ENCODE measurements at places on chromosomes 3 and 15.
A peak's percentile ranks its signal among the peaks of the same experiment; 100 is the strongest.

DNA sequence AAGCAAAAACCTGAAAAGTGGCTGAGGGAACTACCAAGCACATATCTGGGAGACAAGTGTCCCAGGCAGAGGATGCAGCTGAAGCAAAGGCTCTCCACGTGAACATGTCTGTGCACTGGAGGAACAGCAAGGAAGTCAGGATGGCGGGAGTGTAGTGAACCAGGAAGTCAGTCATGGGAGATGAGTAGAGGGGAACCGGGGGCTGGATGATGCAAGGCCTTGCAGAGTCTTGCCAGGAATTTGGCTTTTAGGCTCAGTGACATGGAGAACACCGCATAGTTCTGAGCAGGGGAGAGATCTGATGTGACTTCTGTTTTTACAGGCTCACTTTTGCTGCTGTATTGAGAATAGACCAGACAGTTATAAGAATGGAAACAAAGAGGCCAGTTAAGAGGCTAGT, 19.0 kb downstream of the C2CD4A start:
- DNase-seq: no peak

DNA sequence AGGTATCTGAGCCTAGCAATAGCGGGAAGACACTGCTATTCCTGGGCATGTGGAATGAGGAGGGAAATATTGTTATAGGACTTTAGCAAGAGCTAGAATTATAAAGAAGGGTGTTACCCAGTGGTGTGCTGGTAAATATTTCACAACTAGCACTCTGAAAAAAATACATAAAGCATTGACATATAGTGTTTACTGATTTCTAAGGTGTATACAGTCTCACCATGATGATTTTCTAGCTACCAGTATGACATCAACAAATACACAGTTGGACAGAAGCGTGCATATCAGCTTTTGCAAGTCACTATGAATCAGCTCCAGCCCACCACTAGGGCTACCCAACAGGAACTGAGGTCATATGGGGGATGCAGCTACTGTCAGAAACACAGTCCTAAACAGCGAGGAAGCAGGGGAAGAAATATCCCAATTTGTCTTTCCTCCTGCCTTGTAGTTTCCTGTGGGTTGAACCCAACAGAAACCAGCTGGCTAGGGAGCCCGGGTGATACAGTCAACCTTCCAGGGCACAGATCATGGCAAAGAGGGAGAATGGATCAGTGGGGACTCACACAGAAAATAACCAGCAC, 39.6 kb downstream of the HGD start:
- DNase-seq: no peak

DNA sequence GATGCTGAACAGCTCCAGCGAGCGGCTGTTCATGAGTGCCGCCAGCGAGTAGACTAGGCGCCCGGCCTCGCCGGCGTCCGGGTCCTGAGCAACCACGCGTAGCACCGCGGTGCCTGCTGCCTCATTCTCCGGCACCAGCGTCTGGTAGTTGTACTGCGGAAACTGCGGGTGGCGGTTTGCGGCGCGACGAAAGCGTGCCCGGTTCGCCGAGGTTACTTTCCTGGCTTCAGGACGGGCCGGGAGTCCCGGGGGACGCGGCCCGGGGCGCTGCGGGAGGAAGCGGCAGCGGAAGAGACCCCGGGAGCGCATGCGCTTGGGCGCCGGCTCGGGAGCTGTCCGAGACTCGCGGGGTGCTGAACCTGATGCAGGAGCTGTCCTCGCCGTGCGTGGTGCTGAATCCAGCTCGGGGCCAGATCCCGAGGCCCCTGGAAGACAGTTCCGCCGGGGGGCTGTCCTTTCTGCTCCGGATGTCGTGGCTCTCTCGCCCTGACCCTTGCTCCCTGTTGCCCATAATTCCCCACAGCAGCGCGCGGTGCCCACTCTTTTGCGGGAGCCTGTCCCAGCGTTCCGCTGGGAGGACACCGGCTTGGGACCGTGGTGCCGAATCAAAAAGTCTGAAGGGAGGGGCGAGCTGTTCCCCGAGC, 1.1 kb downstream of the CELSR3 start:
- peak; percentile 60 for DNase-seq

GRCh38 chr3:148759430-148759829, 61.7 kb downstream of the AGTR1 start:
- DNase-seq: no peak

- no peak for DNase-seq
These were observed 104.4 kb downstream of the TMCO5A start for GRCh38 chr15:38038659-38039442.

- no peak for DNase-seq
These were observed 149.4 kb downstream of the SHOX2 start for GRCh38 chr3:157956850-157957249.

- no peak for DNase-seq
These were observed 16.6 kb upstream of the IREB2 start for GRCh38 chr15:78421238-78421965.

- no peak for DNase-seq
These were observed 57.9 kb downstream of the RORA start for GRCh38 chr15:61171209-61171608.

- no peak for DNase-seq
These were observed 108.8 kb downstream of the IL12A start for GRCh38 chr3:160097478-160097877.

- DNase-seq: no peak
These were observed 112.2 kb upstream of the FAN1 start for GRCh38 chr15:30791239-30792175.

GRCh38 chr3:50592568-50592967, 19.0 kb downstream of the CISH start:
- no peak for DNase-seq

GRCh38 chr3:11606865-11607440, 36.8 kb downstream of the VGLL4 start:
- no peak for DNase-seq

DNA sequence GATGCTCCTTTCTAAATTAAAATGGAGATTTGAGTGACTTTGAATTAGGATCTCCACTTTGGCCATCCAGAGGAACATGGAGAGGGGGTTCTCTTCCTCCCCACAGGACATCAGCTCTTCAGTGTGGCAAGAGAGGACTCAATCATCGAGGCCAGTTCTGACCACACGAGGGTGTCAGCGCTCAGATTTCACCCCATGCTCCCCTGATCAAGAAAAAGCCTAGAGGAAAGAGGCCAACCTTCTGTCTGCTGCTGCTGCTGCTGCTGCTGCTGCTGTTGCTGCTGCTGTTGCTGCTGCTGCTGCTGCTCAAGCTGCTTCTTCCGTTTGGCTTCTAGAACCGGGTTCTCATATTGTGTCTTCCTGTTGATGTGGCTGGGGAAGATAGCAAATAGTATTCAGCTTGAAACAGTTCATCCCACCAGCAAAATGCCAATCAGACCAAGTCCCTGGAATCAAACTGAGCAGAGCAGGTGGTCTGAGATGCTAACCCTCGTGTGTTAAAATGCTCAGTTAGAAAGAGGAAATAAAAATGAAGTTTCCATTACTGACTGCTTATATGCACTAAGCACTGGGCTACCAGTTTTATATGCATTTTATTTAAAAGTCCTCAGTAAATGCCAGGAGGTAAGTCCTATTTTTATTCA, 599.0 kb downstream of the MAGI1 start:
- DNase-seq: no peak

DNA sequence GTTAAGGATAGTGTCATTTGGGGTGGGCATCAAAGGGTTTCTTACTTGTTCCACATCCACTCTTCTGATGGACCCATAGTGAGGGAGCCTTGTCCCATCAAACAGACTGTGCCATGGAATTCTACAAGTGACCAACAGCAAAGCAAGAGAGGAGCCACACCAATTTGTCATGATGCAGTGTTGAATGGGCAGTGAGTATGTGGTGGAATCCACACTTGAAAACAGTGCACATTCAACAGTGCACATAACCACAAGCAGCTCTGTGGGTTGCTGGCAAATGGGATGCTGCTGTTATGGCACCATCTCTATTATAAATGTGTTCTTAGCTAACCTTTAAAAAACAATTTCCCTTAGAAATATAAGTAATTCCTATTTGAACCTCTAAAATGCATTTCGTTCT, 52.5 kb upstream of the CPNE4 start:
- no peak for DNase-seq

GRCh38 chr15:31897746-31898145, 132.6 kb upstream of the CHRNA7 start:
- DNase-seq: no peak

DNA sequence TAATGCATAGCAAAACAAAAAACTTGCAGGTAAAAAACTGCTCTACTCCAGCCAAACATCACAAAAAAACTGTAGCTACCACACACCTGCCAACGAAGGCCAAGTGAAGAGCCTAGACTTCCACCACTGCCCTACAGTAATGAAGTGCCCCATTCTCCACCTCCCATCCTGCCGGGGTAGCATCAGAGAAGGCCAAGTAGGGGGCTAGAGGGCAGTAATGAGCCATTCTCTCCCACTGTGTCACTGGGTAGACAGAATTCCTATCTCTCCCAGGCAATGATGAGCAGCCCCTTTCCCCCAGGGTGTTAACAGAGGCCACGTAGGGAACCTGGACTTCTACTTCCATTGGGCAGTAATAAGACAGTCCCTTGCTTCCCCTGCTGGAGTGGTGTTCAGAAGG, 9.5 kb downstream of the SEC22C start:
- DNase-seq: no peak

DNA sequence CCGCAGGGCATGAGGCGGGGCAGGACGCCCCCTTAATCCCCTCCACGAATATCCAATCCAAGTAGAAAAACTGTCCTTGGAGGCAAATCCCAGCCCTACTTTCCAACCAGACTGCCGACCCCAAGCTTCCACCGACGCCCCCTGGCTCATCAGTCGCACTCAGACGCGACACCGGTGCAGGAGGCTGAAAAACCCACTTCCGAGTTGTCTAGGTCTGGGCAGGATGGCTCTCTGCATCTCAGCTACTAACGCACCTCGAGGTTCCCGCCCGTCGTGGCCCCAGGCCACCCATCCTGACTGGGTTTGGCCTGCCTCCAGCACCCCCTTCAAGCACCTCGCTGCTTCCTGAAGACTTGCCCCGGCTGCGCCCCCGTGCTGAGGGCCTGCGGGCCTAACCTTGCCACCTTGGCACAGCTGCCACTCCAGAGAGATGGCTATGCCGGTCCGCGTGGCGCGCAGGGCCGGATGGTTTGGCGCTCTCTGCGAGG, 15.5 kb downstream of the RGMA start:
- DNase-seq: peak; percentile 40

DNA sequence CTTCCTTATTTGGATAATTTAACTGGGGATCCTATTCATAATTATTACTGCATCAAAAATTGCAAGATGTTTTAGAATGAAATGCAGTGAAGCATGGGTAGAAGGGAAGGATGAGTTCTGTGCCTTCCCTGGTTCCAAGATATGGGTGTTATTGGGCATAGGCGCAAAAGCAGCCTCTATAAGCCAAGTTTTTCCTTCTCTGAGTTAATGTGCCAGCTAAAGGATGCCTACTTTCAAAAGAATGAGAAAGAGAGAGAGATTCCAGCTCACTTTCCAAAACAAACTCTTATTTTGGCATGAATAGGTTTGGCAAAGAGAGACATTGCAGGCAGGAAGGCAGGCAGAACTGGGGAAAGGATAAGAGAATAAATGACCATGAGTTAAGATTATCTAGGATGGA, 270.2 kb downstream of the TAFA4 start:
- no peak for DNase-seq

DNA sequence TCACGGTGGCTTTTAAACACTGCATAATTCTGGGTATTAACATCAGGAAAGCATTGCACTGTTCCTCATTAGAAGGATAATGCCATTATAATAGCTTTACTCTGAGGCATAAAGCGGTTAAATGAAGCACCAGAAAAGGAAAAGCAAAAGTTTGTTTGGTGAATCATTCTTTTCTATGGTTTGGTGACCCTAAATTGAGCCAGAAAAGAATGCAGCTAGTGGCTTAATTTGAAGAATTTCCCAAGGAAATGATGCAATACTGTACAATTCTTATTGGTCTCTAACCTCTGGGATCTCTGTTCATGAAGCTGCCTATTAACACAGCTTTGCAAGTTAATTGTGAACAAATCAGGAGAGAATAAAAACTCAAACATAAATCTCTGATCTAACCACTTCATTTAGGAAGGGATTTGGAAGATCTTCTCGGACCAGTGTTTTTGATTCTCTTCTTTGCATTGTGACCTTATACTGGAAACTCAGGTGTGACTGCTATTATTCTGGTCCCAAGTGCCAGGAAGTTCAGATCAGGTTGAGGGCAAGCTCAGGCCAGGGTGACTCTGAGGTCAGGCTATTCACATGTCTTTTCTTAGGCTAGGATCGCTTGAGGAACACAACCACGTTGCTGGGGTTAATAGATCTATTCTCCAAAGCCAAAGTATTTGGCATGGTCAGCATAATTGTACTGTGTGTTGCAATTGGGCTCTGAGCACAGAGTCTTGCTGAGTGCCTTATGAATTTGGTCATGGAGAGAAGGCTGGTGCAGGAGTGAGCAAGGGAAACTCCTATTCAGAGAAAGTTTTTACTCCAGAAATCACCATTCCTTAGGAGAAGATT, 11.3 kb upstream of the DLG1 start:
- no peak for DNase-seq

GRCh38 chr15:40594429-40594836, 384 bp downstream of the KNL1 start:
- no peak for DNase-seq

DNA sequence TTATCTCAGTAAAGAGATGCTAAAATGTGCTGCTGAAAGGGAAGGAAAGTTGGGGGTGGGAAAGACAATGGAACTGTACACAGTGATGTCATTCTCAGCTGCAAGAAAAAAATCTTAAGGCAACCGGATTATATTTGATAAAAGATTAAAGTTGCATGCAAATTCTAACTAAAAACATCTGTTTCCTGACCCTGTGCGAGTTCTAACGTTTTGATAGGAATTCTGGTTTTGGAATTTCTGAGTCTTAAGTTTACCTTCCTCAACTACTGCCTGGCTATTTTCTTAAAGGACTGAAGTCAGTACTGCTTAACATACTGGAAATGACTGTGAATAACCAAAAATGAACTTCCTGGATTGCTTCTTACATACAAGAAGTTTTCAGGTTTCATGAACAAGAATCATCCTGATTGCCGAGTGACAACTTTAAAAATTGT, 115.5 kb downstream of the SLC25A26 start:
- DNase-seq: no peak

DNA sequence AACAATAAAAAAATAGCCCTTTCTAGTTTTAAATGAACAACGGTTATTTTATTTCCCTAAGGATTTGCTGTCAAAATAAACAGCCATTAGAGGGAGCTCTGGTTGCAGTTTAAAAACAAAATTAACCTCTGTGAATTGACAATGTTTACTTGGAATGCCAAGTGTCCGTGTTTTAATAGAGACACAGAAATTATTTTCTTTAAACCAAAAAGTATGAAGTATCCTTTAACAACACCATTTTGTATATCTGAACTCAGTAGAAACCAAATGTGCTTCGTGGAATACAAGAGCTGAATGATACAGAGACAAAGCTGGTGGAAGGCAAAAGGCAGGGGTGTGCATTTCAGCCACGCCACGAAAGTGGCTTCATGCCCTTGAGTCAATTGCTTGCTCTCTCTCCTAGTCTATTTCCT, 74.4 kb downstream of the MOBP start:
- no peak for DNase-seq

- DNase-seq: no peak
These were observed 72.5 kb downstream of the OPA1 start for GRCh38 chr3:193665370-193665989.

- DNase-seq: no peak
These were observed 739 bp upstream of the AMOTL2 start for GRCh38 chr3:134374791-134375581.

Measured in activated gamma-delta T cell (primary cell).